ENCODE measurements at places on chromosomes 5 and 9.
A peak's percentile ranks its signal among the peaks of the same experiment; 100 is the strongest.

- no peak for DNase-seq
Observed at GRCh38 chr9:91785447-91785842, 164.6 kb downstream of the ROR2 start.

DNA sequence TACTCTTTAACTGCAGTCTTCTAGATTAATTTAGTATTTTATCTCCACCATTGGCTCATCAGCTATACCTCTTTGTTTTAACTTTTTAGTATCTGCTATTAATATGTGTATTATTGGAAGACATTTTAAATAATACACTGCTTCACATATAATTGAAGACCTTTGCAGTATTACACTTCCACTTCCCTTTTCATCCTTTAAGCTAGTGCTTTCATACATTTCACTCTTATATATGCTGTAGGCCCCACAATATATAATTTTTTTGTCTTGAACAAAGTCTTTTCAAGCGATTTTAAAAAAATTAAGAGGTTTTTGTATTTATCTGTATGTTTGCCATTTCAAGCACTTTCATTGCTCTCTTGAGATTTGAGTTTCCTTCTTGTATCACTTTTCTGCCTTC is 8.6 kb upstream of the LPCAT1 start:
- DNase-seq = no peak

DNA sequence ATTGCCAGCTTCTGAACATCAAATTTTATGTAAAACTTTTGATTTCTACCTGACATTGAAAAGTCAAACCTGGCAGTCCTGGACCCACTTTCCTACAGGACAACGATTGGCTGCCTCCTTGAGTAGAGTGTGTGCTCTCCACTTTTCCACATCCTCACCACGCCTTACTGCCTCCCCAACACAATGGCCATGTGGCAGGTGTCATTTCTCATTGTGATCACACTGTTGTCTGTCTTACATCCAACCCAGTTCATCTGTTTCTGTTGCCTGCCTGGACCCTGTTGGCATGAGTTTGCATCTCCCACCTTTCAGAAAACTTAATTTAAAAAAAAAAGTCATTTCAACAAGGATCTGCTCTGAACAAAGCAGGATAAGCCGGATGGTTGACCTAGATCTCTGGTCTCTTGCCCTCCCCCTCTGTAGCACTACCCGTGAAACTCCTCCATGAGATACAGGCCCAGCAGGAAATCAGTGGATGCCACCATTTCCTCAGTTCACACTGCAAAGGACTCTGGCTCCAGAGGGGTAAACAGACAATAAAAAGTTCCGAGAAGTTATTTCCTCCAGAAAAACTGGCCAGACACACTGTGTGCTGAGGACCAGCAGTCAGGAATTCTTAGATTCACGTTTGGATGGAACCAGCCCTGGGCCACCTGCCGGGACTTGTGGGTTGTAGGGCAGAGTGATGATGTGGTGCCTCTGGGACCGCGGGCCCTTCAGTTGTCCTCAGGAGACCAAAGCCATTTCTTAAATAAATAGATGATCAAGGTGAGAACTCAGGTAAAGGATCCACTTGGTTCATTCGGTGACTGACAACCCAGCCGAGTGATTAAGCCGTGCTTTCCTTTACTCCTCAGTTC is 48.6 kb downstream of the AMBP start:
- DNase-seq = no peak

DNA sequence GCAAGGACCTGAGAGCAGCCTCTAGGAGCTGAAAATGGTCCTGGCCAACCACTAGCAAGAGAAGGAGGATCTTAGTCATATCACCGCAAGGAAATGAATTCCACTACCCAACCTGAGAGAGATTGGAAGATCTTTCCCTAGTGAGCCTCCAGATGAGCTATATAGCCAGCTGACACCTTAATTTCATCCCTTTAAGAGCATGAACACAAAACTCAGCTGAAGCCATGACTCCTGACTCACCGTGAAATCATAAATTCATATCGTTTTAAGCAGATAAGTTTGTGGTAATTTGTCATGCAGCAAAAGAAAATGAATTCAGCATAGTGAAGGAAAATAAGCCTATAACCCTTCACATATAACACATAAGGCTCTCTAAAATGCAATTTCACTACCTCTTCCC is 23.5 kb downstream of the MAPKAP1 start:
- no peak for DNase-seq

DNA sequence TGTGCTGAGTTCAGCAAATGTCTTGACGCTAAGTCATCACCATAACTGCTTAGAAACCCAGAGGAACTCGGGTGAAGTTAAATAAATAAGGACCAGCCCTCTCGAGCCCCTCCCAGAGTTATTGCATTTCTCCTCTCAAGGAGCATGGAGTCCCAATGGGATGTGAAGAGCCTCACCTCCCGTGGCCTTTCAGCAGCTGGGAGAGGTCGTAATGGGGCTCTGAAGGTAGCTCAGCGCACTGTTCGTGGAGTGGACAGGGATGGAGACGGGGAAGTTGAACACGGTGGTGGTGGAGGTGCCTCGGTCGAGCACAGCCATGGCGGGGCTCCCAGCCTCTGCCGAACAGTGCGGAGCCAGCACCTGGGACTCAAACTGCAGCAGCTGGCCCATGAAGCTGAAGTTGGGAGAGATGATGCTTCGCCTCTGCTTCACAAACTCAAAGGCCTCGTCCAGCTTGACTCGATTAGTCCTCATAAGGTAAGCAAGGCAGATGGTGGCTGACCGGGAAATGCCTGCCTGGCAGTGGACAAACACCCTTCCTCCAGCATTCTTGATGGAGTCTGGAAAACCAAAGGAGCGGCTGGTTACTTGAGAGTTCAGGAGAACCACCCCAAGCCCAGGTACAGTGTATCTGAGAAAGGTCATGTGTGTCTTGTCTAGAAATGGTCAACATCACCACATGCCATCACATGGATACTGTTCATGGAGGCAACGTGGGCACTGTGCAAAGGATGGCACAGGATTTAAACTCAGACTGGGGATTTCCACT is 2.2 kb downstream of the DUSP1 start:
- peak; percentile 78 for DNase-seq

DNA sequence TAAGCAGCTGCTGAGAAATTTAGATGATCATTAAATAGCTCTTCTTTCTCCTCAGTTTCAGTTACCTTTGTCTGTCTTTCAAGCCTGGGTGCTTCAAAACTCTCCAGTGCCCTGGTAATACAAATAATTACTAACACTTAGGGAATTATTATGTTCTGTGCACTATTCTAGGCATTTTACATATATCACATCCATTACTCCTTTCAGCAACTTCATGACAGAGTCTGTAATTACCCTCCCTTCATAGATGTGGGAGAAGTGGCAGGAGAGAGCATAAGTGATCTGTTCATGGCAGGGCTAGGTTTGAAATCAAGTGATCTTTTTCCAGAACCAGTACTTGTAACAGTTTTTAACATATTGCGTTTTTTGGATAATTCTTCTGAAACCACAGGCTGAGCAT is 32.0 kb downstream of the MAN2A1 start:
- no peak for DNase-seq

- DNase-seq = no peak
Observed at GRCh38 chr9:101485924-101486692, 47.5 kb upstream of the RNF20 start.

- peak; percentile 84 for DNase-seq
Observed at GRCh38 chr5:170183816-170184687, 48.7 kb upstream of the C5orf58 start.
